ENCODE measurements at places on chromosomes 2 and 18.

DNA sequence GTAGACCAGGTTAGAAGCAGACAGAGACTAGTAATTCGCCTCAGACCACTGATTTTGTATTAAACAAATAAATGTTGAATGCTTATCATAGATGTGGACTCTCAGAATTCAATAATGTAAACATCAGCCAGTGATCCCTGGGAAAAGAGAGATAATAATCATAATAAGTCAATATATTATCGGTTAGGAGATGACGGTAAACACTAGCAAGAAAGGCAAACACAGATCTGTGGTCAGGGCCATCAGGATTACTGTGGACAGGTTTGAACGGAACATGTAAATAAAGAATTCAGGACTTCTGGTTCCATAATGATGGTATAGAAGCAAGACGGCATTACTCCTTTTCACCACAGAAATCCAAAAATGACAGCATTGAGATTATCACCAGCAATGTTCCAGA is 861.6 kb downstream of the CBLN2 start:
- no peak for DNase-seq

DNA sequence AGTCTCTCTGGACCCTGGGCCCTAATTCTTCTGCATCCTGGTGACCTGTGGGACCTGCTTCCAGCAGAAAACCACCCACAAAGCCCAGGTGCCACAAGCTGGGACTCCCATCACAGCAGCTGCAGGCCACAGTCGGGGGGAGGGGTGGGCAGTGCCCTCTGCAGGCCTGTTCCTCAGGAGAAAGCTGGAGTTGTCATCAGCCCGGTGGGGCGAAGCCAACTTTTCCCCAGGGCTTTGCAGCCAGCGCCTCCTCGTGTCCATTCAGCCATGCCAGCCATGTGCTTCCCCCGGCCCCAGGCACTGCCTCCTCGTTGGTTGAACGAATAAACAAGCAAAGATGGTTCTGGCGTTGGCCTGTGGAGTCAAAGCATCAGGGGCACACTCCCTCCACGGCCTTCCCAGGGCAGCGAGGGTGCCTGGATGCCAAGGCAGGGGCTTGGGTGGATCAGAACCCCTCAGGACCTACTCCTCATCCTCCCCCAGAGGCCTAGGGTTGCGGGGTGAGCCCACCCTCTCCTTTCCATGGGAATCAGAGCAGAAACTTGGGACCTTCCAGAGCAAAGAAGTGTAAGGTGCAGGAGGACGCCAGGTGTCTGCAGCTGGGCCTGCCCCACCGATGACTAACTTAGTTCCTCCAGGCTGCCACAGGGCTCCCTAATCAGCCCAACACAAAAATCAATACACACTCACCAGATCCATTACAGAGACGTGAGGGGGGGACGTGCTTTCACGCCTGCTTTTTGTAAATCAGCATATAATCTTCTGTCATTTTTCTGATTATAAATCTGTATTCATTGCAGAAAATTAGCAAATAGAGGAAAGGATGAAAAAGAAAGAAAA is 75.7 kb upstream of the RAB6C start:
- DNase-seq = no peak

- no peak for DNase-seq
Observed at GRCh38 chr2:180927030-180927686, 53.2 kb upstream of the UBE2E3 start.

DNA sequence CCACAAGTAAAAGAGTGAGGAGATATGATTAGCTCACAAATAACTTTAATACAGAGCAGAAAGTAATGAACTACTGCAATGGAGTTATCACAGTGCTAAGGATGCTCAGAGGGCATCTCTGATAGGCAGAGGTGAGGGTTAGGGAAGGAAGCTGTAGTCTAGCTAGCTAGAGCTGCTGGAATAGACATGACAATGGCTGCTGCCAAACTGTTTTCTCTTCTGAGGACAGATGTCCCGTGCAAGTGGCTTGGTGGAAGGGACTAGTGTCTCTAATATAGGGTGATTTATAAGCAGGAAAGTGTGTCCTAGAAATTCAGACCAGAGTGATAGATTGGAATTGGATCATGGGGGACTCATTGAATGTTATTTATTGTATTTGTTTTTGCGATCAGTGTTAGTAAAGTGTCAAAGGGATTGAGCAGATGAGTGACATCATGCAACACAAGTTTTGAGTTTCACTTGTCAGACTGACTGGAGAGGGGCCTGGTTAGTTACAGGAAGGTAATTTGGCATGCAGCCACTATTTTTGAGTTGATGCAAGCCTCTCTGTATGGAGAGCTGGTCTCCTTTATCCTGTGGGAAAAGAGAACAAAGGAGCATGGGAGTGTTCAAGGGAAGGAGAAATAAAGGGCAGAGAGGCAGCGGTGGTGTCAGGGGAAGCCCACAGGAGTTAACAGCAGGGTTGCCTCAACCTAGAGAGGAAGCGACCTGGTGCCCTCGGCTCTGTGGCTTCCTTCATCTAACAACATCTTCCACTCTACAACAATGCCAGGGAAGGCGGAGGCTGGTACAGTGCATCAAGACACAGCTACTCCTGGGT is 1.9 kb downstream of the CTLA4 start:
- no peak for DNase-seq

GRCh38 chr2:233325256-233325655 is 17.6 kb downstream of the SAG start:
- no peak for DNase-seq

- no peak for DNase-seq
Observed at GRCh38 chr2:27509326-27509725, 12.7 kb downstream of the GCKR start.

DNA sequence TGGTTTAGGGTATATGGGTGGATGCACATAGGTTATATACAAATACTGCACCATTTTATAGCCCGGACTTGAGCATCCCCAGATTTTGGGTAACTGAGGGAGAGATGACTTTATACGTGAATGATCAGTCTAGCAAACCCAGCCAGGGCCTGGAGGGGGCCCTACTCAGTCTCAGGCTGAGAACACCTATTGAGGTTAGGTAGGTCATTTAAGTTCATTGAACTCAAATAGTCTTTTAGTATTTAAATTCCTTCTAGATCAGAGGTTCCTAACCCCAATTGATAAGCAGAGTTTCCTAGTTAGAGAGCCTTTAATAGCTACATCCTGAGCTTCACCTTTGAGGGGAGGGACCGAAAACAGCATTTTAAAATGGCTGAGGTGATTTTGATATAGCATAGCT is 487.0 kb downstream of the DCC start:
- DNase-seq = no peak

GRCh38 chr2:203650860-203651613 is 55.4 kb upstream of the CD28 start:
- DNase-seq = peak; percentile 65

GRCh38 chr2:233202531-233202944 is 48.9 kb upstream of the ATG16L1 start:
- peak; percentile 81 for DNase-seq

DNA sequence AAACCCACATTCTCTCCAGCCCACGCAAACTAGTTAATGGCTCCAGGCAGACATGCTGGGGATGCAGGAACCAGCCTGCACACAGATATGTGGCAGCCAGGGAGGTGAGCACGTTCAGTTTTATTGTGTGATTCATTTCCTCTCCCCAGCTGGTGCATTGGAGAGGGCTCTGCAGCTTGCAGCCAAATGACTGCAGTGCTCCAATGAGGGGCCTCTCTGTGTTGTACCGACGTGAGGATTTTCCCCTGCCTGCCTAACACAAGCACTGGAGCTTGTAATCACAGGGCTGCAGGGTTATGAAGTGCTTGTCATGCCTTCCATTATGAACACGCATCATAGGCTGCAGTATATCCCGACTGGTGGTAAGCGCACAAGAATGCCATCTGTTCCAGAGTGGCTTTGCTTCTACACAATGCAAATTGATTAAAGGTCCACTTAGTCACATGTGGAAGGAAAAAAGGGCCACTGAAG is 92.3 kb upstream of the THUMPD2 start:
- DNase-seq = no peak
